ENCODE measurements at places on chromosomes 16 and 17.
A peak's percentile ranks its signal among the peaks of the same experiment; 100 is the strongest.

DNA sequence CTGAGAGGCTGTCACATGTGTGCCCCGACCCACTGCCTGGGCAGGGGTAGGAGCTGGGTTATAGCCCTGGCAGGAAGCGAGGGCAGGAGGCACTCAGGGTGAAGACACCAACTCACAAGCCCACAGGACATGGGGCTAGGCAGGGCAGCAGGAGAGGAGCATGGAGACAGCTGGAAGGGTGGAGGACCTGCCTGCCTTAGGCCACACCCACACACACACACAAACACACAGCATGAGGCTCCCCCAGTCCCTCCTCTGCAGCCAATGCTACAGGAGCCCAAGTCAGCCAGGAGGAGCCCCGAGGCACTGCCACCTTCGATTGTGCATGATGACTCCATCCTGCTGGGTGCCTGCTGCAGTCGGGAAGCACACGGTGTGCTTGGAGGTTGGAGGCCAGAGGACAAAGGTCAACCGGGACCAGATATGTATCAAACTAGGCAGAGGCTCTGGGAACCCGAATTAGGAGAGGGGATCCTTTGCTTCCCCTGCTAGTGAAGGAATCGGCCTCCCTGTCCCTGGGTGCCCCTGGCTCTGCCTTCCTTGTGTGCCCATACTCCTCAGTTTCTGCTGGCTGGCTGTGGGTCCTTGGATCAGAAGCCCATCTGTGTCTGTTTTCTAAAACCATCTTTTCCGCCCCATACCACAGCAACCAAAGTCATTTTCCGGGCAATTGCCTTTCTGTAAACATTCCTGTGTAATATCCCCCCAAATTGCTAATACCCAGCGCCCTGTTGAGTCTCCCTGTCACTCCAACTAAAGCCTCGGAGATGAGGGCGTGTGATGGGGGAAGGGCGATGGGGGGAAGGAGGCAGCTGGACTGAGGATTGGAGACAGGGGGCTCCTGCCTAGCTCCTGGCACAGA is 20.5 kb downstream of the SRCIN1 start:
- no peak for DNase-seq

GRCh38 chr16:85988723-85989313 is 89.9 kb downstream of the IRF8 start:
- no peak for DNase-seq

- no peak for DNase-seq
Measured at GRCh38 chr17:49823614-49824013, 24.3 kb downstream of the TAC4 start.

- DNase-seq, result peak; percentile 37
Measured at GRCh38 chr16:89257757-89258465, 40.4 kb downstream of the ZNF778 start.

- DNase-seq, result no peak
Measured at GRCh38 chr16:47247690-47248089, 103.9 kb upstream of the NETO2 start.

DNA sequence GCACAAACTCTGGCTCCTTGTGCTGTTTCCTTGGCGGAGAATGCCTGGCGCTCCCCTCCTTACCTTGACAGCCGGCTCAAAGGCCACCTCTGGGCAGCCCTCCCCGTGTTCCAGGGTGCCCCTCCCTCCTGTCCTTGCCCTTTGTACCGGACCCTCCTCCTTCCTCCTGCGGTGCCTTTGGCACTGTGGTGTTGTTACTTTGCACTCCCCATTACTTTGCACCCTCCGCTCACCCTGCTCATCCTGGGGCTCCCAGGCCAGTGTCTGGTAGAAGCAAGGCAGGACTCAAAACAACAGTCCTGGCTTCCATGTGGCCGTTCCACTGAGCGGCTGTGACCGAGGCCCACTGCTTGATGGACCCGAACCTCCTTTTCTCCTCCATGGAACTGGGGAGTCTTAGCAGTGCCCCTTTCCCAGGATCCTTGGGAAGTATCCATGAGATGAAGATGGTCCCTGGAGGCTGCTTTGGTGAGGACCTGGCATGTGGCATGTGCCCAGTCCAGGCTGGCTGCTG is 147.8 kb downstream of the CMIP start:
- DNase-seq, result no peak

DNA sequence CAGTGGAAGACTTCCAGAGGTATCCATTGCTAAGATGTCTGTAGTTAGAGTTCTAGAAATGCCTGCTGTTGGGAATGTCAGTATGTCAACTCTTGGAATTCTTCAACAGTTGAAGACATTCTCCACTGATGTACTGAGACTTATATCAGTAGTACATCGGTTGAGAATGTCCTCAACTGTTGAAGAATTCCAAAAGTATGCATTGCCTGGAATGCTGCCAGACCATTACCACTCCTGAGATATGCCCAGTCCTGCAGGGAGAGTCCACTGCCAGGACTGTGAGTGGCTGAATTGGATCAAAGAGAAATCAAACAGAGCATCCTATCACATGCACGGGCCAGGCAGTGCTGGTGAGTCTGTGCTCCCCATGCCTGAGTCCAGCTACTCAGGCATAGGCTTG is 42.0 kb downstream of the IL21R start:
- DNase-seq, result no peak

DNA sequence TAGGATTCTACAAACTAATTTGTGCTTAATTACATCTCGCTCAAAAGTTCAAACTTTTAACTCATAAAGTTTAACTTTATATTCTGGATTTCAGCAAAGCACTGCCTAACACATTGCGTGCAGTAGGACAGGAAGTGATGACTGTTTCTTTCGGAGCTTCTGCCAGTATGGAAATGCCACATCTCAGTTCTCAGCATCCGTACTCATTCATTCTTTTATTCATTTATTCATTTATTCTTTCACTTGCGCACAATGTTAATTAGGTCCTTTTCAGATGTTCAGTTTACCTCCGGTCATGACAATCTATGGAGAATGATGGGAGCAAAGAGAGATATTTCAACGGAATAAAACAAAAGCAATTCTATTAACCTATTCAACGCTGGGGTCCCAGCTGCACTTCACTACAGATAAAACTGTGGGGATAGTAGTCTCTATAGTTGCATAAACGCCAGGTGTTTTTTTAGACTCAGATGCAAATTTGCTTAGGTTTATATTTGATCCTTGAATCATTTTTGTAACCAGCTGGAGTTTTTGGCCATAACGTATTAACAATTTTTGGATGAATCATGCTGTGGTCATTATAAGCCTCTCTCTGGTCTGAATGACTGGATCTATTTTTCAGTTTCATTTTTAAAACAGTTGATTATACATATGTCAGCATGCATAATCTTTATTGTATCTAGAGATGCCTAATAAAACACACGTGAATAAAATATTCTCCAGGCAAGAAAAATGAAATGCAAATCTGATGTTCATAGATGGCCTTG is 143.9 kb downstream of the KCNJ2 start:
- DNase-seq, result no peak

DNA sequence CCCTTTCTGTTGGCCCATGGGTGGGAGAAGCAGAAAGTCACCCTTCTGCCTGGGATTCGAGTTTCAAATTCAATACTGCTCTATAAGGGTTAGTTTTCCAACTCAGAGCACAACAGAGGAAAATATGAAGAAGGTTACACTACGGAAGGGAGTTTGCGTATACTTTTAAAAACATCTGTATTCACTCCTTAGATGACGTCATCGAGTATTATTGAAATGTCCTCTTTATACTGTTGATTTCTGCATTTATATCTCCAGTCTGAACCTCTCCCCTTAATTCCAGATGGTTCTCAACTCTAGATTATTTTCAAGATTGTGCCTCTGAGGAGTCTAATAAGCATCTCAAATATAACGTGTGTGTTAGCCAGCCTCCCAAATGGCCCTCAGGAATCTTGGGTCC is 249.1 kb downstream of the MAP2K4 start:
- DNase-seq, result no peak

GRCh38 chr17:47898241-47898640 is 2.2 kb downstream of the SP2 start:
- DNase-seq, result no peak

- no peak for DNase-seq
Measured at GRCh38 chr17:56756536-56756935, 77.2 kb downstream of the C17orf67 start.

DNA sequence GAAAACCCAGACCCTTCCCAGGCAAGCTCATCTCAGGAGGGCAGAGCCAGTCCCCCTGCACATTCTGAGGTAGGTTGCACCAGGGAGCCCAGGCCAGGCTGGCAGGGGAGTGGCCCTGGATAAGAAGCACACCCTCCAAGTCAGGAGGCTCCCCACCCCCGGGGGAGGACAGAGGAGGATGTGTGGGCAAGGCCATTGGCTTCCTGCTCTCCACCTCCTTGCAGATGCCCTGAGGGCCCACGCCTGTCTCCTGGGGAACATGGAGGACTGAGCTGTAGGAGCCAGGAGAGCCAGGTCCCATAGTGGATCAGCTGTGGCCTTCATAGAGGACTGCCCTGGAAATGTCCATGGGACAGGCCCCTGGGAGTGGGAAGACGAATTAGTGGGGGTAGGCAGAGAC is 126.7 kb downstream of the IRF8 start:
- no peak for DNase-seq

- DNase-seq, result no peak
Measured at GRCh38 chr17:77542011-77542410, 401.2 kb downstream of the SEC14L1 start.

- DNase-seq, result no peak
Measured at GRCh38 chr17:7588553-7589203, 1.2 kb downstream of the SOX15 start.

DNA sequence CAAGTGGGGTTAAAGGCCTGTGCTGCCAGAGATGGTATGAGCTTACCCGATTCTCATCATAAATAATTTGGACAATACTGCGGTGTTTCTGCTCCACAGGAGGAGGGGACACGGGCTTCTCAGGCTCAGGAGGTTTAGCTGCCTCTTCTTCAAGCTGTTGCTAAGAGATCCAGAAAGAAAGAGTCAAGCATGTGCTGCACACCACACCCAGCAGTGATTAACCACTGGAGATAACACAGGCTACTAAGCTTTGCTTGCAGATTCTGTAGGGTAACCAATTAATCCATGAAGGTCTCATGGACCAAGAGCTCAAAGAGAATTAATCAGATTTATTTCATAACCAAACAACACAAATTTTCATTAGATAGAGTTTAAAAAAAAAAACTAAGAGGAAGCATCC is 56.6 kb downstream of the NCOR1 start:
- DNase-seq, result no peak

GRCh38 chr17:38867968-38868816 is 1.7 kb upstream of the LASP1 start:
- peak; percentile 76 for DNase-seq

- no peak for DNase-seq
Measured at GRCh38 chr16:2966808-2967191, 2.3 kb upstream of the PAQR4 start.

- DNase-seq, result no peak
Measured at GRCh38 chr16:57354311-57354710, 4.3 kb upstream of the CCL22 start.

DNA sequence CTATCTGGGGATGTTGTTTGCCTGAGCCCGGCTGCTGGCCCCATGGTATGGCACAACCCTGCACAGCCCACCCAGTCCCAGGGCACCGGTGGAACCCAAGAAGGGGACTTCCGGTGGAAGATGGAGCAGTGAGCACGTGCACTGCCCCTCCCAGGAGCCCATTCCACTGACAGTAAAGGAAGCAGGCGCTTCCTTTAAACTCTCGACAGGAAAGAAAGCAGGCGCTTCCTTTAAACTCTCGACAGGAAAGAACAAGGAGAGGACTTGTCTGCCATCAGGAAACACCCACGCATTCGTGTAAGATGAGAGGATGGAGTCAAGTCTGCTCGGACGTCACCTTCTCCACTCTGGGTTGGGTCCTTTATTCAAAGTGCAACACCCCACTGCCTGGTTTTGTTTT is 53.7 kb downstream of the IL21R start:
- peak; percentile 37 for DNase-seq

DNA sequence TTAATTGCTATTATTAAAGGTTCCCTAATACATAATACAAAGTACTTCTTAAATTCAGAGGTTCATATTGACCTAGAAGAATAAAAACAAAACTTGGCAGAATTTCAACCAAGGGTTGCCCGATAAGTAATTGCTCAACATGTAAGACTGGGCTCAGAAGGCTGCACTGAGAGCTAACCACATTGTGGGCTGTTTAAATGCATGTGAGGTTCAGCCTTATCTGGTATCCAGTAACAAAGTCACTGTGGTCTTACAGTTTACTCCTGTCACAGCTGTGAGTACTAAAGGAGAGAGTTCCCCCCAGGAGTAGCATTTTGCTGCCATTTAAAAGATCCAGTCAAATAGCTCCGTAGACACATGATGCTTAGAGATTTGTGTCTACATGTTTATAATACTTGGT is 1.6 kb upstream of the DHRS11 start:
- no peak for DNase-seq

- peak; percentile 64 for DNase-seq
Measured at GRCh38 chr17:49035470-49036269, 38.5 kb downstream of the IGF2BP1 start.

- DNase-seq, result no peak
Measured at GRCh38 chr16:86883583-86884389, 305.4 kb downstream of the FOXL1 start.

- no peak for DNase-seq
Measured at GRCh38 chr16:27780468-27781194, 230.7 kb downstream of the KATNIP start.

GRCh38 chr17:14575471-14575953 is 274.6 kb downstream of the HS3ST3B1 start:
- DNase-seq, result no peak

GRCh38 chr17:4950075-4950745 is 709 bp upstream of the ENO3 start:
- DNase-seq, result peak; percentile 87

DNA sequence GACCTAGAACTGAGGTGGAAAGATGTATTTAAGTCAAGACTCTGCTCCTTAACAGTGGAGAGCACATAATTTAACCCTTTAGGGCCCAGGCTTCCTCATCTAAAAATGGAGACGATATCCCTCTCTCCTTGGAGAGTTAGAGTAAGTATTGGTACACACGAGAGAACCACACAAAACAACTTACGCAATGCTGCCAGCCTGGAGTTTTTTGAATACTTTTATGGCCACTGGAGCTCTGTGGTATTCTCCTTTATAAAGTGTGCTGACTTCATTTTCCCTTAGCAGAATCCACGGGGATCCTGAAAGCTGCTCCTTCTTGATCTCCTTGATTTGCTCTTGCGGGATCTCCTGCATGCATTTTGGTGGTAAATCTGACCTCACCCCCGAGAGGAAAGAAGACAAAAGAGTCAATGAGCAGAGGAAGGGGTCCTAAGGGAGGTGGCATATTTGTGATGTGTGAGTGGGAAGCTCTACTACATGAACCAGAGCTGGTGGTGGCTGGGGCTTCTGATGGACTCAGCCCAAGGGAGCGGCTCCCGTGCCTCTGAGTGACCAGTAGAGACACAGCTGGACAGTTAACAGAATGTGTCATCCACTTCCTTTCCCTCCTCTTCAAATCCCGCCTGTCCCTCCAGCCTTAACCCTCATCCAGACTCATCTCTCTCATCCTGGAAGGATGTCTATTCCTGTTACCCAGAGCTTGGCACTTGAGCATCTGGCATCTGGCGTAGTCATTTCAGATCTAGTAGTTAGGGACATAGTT is 9.4 kb downstream of the MLKL start:
- DNase-seq, result no peak

DNA sequence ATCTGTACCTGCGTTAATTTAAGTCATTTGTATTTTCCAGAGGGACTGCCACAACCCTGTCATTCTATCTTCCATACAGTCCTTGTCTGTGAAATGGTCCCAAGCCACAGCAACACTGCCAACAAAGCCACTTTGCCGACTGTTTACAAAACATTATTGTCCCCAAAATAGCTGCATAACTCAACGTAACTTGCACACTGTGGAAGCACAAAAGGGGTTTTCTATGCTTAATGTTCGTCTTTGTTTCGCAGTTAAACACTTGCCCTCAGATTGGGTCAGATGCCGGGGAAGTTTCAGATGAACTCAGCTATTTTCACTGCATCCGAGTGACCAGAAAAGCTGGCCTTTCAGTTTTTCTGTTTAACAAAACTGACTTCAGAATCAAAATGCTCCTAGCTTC is 4.6 kb downstream of the SEC14L5 start:
- DNase-seq, result no peak
